ENCODE measurements at places on chromosomes 5 and 9. TPM values are rescaled to one million over a fixed set of nuclear protein-coding genes. Genes with fewer than 3 reads are reported as not detected.

QRFP gene
- total RNA-seq: not detected

CTNND2 gene
- total RNA-seq: 13.8 TPM

- H3K4me3 ChIP-seq: no peak overlapping the region
- H3K4me1 ChIP-seq: no peaks in the 10 kb centered on the region
- H3K27ac ChIP-seq: no peak overlapping the region
Observed at GRCh38 chr5:125176005-125176390, 429.6 kb upstream of the ZNF608 start.

GRCh38 chr5:35963381-35963843, 25.0 kb upstream of the CAPSL start:
- peak; percentile 75 for DNase-seq
- H3K4me1 ChIP-seq: no peaks in the 10 kb centered on the region
- H3K4me3 ChIP-seq: no peak overlapping the region
- no peak overlapping the region for H3K27ac ChIP-seq

- H3K4me3 ChIP-seq: no peak overlapping the region
- H3K36me3 ChIP-seq: no peaks in the 10 kb centered on the region
- DNase-seq: no peak
- no peaks in the 10 kb centered on the region for H3K4me1 ChIP-seq
- no peaks in the 10 kb centered on the region for H3K27me3 ChIP-seq
Observed at GRCh38 chr9:19026375-19026774, 6.6 kb downstream of the SAXO1 start.

C5orf63 gene
- not detected for total RNA-seq

DNA sequence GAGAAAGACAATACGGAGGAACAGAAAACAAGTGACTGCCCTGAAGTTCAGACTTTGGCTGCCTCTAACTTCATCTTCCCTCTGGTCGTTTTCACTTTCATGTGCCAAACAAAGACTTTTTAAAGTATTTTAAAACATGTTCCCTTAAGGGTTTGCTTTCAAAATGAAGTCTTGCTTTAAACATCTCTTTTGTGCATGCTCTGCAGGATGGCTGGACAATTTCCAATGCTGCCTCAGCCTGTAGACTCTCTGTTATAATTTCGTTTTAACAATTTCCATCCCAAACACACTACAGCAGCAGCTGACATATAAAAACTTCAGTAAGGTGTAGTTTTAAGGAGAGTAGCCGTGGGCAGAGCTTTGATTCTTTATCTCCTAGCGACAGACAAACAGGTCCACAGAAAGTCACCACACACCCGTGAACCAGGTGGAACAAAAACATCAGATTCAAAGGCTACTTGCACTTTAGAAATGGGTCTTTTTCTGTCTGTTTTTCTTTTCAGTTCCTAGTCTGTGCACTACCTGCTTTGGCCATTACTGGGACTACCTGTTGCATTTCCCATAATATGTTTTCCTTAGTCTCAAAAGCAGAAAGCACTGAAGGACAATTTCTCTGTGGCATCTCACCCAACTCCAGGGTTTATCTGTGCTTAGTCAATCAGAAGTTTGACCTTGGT, 308.9 kb downstream of the DTWD2 start:
- no peaks in the 10 kb centered on the region for H3K36me3 ChIP-seq
- no peaks in the 10 kb centered on the region for H3K4me1 ChIP-seq
- H3K27ac ChIP-seq: no peak overlapping the region
- H3K4me3 ChIP-seq: no peak overlapping the region
- DNase-seq: no peak

PAEP gene
- not detected for total RNA-seq

GRCh38 chr9:107782789-107783188, 293.2 kb upstream of the KLF4 start:
- no peak for DNase-seq
- no peak overlapping the region for H3K4me3 ChIP-seq
- H3K4me1 ChIP-seq: no peaks in the 10 kb centered on the region
- no peak overlapping the region for H3K27ac ChIP-seq
- H3K27me3 ChIP-seq: no peaks in the 10 kb centered on the region

- no peaks in the 10 kb centered on the region for H3K27me3 ChIP-seq
- no peak overlapping the region for H3K4me3 ChIP-seq
- no peaks in the 10 kb centered on the region for H3K4me1 ChIP-seq
- peaks cover 28% of the 10 kb centered on the region for H3K36me3 ChIP-seq
- no peak for DNase-seq
Observed at GRCh38 chr5:157785801-157786200, 42.3 kb downstream of the LSM11 start.

- no peak overlapping the region for H3K27ac ChIP-seq
- DNase-seq: no peak
- H3K4me3 ChIP-seq: no peak overlapping the region
- H3K36me3 ChIP-seq: no peaks in the 10 kb centered on the region
- no peaks in the 10 kb centered on the region for H3K4me1 ChIP-seq
Observed at GRCh38 chr5:121979691-121980090, 17.9 kb downstream of the SRFBP1 start.

IL3 gene
- total RNA-seq: not detected

GRCh38 chr5:56588636-56589480, 226.5 kb upstream of the MAP3K1 start:
- H3K4me1 ChIP-seq: no peaks in the 10 kb centered on the region
- DNase-seq: peak; percentile 41
- H3K4me3 ChIP-seq: no peak overlapping the region
- no peaks in the 10 kb centered on the region for H3K27me3 ChIP-seq
- H3K36me3 ChIP-seq: no peaks in the 10 kb centered on the region
- H3K27ac ChIP-seq: no peak overlapping the region

- no peaks in the 10 kb centered on the region for H3K27me3 ChIP-seq
- H3K36me3 ChIP-seq: no peaks in the 10 kb centered on the region
- H3K27ac ChIP-seq: no peak overlapping the region
- H3K4me3 ChIP-seq: no peak overlapping the region
- peak; percentile 51 for DNase-seq
Observed at GRCh38 chr5:104412649-104413240, 850.2 kb upstream of the NUDT12 start.
